Suprapubic skin (tissue), 4 donors: ENCODE measurements at places on chromosomes 5 and 9. TPM values are rescaled to one million over a fixed set of nuclear protein-coding genes. Genes with fewer than 3 reads are reported as not detected.

- DNase-seq, result no peak
These were observed 2.1 kb upstream of the GFRA3 start for GRCh38 chr5:138276402-138277054.

DNA sequence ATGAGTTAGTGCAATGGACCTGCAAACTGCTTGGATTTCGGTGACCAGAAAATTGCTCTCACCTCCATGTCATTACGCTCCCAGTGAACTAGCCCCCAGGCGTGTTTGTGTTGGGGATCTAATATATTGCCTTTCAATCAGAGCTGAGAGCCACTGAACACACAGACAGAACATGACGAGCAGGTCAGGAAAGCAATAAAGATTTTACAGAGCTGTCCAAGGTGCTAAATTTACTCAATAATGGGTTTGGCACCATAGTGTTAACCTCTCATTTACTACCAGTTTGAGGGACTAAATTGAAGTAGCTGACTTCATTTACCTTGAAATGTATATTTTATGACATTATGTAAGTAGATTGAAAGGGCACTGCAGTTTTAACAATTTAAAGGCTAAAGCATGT, 383.0 kb downstream of the EBF1 start:
- DNase-seq, result no peak

DNA sequence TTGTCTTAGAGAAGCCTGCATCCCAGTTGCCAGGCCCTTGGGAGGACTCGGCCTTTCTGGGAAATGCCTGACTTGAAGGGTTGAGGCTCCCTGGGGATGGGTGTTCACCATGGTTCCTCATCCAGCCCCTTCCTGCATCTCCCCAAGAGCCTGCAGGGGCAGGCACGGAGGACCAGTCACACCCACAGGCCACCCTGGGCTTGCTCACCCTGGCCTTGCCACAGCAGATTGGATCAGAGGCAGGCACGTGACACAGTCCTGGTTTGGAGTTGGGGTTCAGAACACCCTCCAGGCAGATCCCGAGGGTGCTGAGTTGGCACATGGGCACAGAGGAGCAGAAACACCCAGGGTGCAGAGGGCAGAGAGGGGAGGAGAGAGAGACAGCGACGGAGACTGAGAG, 286.1 kb downstream of the PBX3 start:
- DNase-seq, result no peak

- no peak for DNase-seq
These were observed 56.3 kb upstream of the BICD2 start for GRCh38 chr9:92820964-92821363.

IL9 gene
- not detected for total RNA-seq
